ENCODE measurements at places on chromosomes 4 and X. TPM values are rescaled to one million over a fixed set of nuclear protein-coding genes. Genes with fewer than 3 reads are reported as not detected.
A peak's percentile ranks its signal among the peaks of the same experiment; 100 is the strongest.

- peaks cover under 1% of the 10 kb centered on the region for H3K4me1 ChIP-seq
Measured at GRCh38 chr4:7769396-7770223, 170.1 kb downstream of the AFAP1 start.

- no peaks in the 10 kb centered on the region for H3K36me3 ChIP-seq
- H3K27ac ChIP-seq: no peak overlapping the region
- H3K4me3 ChIP-seq: no peak overlapping the region
Measured at GRCh38 chr4:74339501-74339900, 25.4 kb upstream of the EREG start.

- H3K36me3 ChIP-seq: no peaks in the 10 kb centered on the region
- no peaks in the 10 kb centered on the region for H3K27me3 ChIP-seq
- no peak overlapping the region for H3K4me3 ChIP-seq
Measured at GRCh38 chr4:153735906-153736461, 23.8 kb downstream of the RNF175 start.

GRCh38 chrX:119398974-119399771 lies at the start of gene SLC25A43:
SLC25A43 (plus strand) TSS chrX:119399336; CDS start chrX:119399404, 68 bp downstream.
- H3K27ac ChIP-seq: peak within 1 kb of the TSS; percentile 71
- no peaks in the 10 kb centered on the region for H3K36me3 ChIP-seq
- DNase-seq: no peak
- peak within 1 kb of the TSS; percentile 81 for H3K4me3 ChIP-seq

DNA sequence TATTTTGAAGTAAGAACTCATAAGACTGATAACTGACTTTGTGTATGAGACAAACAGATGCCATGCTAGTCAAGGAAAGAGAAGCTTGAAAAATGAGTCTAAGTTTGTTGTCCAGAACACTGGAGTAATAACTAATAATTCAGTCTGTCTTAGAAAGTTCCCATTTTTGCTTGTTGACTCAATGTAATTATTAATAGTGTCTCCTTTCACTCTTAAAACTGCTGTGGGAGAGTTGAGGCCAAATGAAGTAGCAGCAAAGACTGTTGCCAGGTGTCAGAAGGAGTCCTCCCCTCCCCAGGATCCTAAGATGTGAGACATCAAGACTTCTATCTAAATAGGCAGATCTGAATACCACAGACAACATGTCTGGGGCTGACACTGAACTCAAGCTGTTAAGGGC lies 20.8 kb upstream of the FAM13A start:
- no peak overlapping the region for H3K4me3 ChIP-seq
- no peak overlapping the region for H3K27ac ChIP-seq
- H3K4me1 ChIP-seq: no peaks in the 10 kb centered on the region
- H3K36me3 ChIP-seq: no peaks in the 10 kb centered on the region

DNA sequence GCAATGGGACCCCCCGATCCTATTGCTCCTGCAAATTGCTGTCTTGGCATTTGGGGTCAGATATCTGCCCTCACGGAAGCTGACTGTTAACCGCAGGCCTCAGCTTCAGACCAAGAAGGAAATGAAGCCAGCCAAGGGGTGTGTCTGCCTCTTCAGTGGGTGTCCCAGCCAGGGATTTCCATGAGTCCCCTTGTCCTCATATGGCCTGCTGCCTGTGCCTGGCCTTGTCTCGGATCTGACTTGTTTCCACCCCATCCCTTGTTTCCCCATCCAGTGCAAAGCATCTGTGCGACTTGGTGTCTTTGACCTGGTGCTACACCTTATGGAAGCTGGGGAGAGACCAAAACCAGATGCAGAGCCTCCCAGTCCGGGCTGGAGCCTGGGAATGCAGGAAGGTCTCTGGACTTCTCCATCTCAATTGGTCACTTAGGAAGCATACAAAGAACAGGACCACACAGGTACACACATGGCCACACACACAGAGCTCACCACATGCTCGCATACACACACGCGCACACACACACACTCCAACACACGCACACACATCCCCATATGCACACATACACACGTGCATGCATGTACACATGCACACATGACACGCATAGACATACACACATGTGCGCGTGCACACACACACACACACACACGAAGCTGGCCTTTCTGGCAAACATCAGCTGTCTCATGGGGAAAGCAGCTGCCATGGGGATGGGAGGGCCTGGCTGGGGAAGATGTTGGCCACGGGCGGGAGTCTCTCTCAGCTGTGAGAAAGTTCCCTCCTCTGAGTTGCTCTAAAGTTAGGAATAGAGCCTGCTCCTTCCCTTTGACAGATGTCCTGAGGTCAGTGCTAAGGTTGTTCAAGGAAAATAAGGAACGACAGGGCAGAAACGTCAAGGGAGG lies 65.5 kb downstream of the CRMP1 start:
- H3K27me3 ChIP-seq: no peaks in the 10 kb centered on the region
- peaks cover 35% of the 10 kb centered on the region for H3K36me3 ChIP-seq
- H3K4me1 ChIP-seq: no peaks in the 10 kb centered on the region
- no peak overlapping the region for H3K4me3 ChIP-seq
- peak; percentile 13 for DNase-seq
- no peak overlapping the region for H3K27ac ChIP-seq

DNA sequence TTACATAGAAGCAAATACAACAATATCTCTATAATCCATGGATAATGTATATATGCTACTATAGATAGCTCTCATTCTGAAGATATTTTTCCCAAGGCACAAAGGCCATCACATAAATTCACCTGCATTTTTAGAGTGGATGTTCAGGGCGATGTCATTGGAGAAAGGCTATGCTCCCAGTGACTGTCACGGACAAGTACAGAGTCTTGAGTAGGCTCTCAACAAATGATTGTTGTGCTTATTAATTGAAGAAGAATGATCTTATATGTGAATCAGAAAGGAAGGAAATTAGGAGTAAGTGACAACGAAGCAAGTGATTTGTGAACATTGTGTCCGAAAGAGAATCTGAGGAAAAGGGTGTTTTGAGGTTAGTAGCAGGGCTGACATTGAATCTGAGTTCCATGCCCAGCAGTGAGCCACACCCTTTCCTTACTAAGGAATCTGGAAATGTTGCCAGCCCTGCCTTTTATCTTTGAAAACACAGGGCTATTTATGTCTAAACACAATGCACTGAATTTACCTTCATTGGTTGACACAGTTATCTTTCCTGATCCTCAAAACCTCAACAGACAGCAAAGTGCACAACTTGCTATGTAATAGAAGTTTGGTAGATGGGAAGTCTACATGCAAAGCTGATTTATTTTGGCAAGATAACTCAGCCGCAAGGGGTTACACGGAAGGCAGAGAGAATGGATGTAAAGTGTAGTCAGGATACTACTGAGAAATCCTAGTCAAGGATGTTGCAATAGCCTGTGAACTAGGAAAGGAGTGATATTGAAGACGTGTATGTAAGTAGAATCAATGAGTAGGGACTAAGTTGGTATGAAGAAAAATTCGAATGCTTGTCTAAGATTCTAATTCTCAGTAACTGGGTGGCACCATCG lies 50.4 kb downstream of the SORBS2 start:
- H3K4me3 ChIP-seq: no peak overlapping the region
- H3K36me3 ChIP-seq: no peaks in the 10 kb centered on the region
- H3K4me1 ChIP-seq: no peaks in the 10 kb centered on the region
- DNase-seq: no peak
- no peak overlapping the region for H3K27ac ChIP-seq

DNA sequence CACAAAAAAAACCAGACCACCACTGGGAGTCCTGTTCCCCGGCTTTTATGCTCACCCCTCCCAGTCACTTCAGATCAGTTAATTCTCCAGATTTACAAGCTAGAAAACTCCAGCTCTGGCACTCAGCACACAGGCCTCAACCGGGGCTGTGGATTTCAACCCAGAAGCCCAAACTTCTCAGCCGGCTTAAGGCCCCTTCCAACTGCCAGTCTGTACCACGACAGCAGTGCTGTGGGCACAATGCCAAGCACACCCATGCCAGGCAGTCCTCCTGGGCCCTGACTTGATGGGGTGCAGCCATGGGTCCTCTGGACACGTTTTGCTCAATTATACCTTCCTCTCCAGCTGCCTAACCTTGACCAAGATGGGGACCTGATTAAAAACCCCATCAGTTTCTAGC lies 12.2 kb downstream of the SOD3 start:
- no peak overlapping the region for H3K4me3 ChIP-seq
- no peaks in the 10 kb centered on the region for H3K27me3 ChIP-seq
- no peak overlapping the region for H3K27ac ChIP-seq
- H3K4me1 ChIP-seq: peaks cover 11% of the 10 kb centered on the region
- H3K36me3 ChIP-seq: peaks cover 3% of the 10 kb centered on the region

- peak; percentile 29 for DNase-seq
- H3K36me3 ChIP-seq: peaks cover 2% of the 10 kb centered on the region
- no peaks in the 10 kb centered on the region for H3K27me3 ChIP-seq
Measured at GRCh38 chrX:49186125-49187027, at the start of gene PRICKLE3. PRICKLE3 (minus strand) TSS chrX:49186373; CDS start chrX:49186297, 76 bp downstream.

DNA sequence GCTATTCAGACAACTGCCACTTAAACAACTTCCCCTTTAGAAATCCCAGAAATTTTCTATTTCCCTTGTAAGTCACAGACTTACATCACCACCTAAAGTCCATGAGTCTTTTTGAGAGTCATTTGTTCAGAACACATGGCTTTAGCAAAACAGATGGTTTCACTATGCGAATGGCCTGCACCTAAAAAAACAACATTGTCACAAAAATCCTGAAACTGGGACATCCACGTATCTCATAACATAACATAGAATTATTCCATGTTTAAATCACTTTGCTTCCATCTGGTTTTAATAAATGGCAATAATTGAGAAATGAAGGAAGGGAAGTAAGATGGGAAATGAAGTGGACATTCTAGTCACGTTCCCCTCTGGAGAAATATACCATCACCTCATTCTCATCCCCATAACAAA lies 155.3 kb upstream of the EDNRA start:
- no peak overlapping the region for H3K4me3 ChIP-seq
- peak; percentile 53 for DNase-seq
- no peak overlapping the region for H3K27ac ChIP-seq
- H3K4me1 ChIP-seq: no peaks in the 10 kb centered on the region
- H3K36me3 ChIP-seq: no peaks in the 10 kb centered on the region

DNA sequence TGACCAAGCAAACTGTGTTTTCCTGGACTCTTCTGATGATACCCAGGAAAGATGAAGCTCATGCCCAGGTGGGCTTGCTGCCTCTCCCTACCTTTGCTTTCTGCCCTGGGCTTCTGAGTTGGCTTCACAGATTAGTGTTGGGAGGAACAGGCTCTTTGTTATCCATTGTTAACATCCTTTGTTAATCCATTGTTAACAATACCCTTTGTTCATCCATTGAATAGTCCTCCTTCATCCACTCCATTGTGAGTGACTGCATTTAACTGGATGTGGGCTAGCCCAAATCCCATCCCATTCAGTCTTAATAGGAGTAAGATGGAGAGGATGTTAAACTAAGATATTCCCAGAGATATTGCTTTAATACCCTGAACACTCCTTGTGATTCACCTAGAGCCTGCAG lies 199.0 kb upstream of the LNX1 start:
- peaks cover 23% of the 10 kb centered on the region for H3K4me1 ChIP-seq
- H3K36me3 ChIP-seq: no peaks in the 10 kb centered on the region
- H3K4me3 ChIP-seq: no peak overlapping the region
- H3K27me3 ChIP-seq: no peaks in the 10 kb centered on the region
- no peak for DNase-seq

- no peaks in the 10 kb centered on the region for H3K27me3 ChIP-seq
- H3K36me3 ChIP-seq: no peaks in the 10 kb centered on the region
- no peak for DNase-seq
- H3K27ac ChIP-seq: no peak overlapping the region
Measured at GRCh38 chr4:22978656-22979055, 285.9 kb downstream of the GBA3 start.

DNA sequence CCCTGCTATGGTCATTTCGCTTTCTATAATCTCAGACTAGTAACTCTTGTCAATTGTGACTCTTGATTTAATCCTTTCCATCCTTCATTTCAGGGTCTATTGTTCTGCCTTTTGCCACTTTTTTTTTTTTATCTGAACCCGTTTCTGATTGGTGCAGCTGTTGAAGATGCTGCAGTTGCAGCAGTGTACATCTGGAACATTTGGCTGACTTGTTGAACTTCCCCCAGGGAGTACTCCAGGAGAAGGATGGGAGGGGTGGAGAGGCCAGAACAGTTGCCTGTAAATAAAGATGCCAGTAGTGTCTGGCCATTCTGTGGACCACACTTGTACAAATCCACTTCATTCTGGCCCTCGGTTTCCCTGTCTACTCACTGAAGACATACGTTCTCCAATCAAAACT lies 1.0 kb upstream of the EDA start:
- H3K4me1 ChIP-seq: no peaks in the 10 kb centered on the region
- H3K4me3 ChIP-seq: no peak overlapping the region
- H3K36me3 ChIP-seq: no peaks in the 10 kb centered on the region
- H3K27me3 ChIP-seq: peaks cover 17% of the 10 kb centered on the region
- no peak overlapping the region for H3K27ac ChIP-seq
- DNase-seq: no peak

- H3K4me1 ChIP-seq: peaks cover 4% of the 10 kb centered on the region
- H3K4me3 ChIP-seq: no peak overlapping the region
- H3K36me3 ChIP-seq: peaks cover 17% of the 10 kb centered on the region
Measured at GRCh38 chr4:99317354-99317753, 3.8 kb downstream of the ADH1B start.

GRCh38 chr4:31107362-31107761 lies 387.2 kb downstream of the PCDH7 start:
- no peak overlapping the region for H3K27ac ChIP-seq
- DNase-seq: peak; percentile 57
- H3K4me1 ChIP-seq: peaks cover 9% of the 10 kb centered on the region
- H3K4me3 ChIP-seq: no peak overlapping the region

DNA sequence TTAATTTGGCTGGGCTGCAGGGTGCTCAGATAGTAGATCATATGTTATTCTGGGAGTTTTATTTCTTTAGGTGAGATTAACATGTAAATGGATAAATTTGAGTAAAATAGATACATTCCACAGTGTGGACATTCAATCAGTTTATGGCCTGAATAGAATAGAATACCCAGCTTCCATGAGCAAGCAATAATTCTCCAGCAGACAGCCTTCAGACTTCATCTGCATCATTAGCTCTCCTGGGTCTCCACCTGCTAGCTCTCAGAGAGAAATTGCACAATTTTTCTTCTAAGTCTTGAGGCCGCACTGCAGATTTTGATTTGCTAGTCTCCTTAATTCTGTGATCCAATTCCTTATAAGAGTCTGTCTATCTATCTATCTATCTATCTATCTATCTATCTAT lies 420.3 kb upstream of the BOD1L1 start:
- DNase-seq: no peak
- no peaks in the 10 kb centered on the region for H3K4me1 ChIP-seq

- H3K36me3 ChIP-seq: no peaks in the 10 kb centered on the region
- no peak overlapping the region for H3K4me3 ChIP-seq
- DNase-seq: peak; percentile 8
- no peak overlapping the region for H3K27ac ChIP-seq
Measured at GRCh38 chrX:112235547-112235946, 153.0 kb upstream of the TRPC5 start.

- no peak for DNase-seq
- H3K4me1 ChIP-seq: peaks cover 25% of the 10 kb centered on the region
- H3K4me3 ChIP-seq: no peak overlapping the region
- H3K27me3 ChIP-seq: no peaks in the 10 kb centered on the region
Measured at GRCh38 chr4:123787512-123788080, 391.0 kb downstream of the SPRY1 start.

GRCh38 chr4:46656071-46656470 lies 253.0 kb downstream of the COX7B2 start:
- DNase-seq: no peak
- no peak overlapping the region for H3K27ac ChIP-seq
- H3K36me3 ChIP-seq: no peaks in the 10 kb centered on the region
- no peaks in the 10 kb centered on the region for H3K4me1 ChIP-seq
- no peak overlapping the region for H3K4me3 ChIP-seq
- no peaks in the 10 kb centered on the region for H3K27me3 ChIP-seq

GALNTL6 gene
- under 0.01 TPM for total RNA-seq

SSR4 gene
- 118 TPM for total RNA-seq

TMPRSS11B gene
- not detected for total RNA-seq

C4orf54 gene
- total RNA-seq: not detected

SSX1 gene
- total RNA-seq: not detected

KIAA1210 gene
- not detected for total RNA-seq

PPBP gene
- not detected for total RNA-seq

SMIM10L2A gene
- under 0.01 TPM for total RNA-seq

TCEAL6 gene
- not detected for total RNA-seq
